Muscle of back (tissue), 13 donors: ENCODE measurements at places on chromosomes 1 and 21.
A peak's percentile ranks its signal among the peaks of the same experiment; 100 is the strongest.

DNA sequence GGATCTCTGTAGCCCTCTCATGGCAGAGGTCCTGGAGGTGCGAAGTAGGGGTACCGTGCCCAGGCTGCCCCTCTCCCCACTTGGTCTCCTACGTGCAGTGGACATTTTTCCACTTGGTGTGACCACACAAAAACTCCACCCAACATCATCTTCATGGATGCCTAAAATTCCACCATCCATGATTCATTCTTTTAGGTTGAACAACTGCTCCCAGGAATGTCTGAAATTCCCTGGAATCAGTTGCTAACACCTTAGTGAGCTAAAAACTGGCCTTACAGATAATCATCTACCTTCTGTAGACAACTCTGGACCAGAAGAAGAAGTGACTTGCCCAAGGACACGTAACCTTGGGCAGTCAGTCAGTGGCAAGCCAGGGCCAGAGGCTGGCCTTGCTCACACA is 32.1 kb upstream of the CLIC4 start:
- DNase-seq = no peak

- peak; percentile 44 for DNase-seq
Measured at GRCh38 chr1:233033361-233033760, 83.0 kb downstream of the NTPCR start.

GRCh38 chr1:33443705-33444180 is 12.8 kb upstream of the PHC2 start:
- no peak for DNase-seq

DNA sequence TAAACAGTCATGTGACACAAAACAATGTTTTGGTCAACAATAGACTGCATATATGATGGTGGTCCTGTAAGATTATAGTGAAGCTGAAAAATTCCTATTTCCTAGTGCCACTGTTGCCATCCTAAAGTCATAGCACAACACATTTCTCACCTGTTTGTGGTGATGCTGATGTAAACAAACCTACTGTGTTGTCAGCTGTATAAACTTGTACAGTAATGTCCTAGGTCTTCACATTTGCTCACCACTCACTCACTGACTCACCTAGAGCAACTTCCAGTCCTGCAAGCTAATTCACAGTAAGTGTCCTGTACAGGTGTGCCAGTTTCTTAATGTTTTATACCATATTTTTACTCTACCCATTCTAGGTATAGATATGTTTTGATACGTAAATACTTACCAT is 326.1 kb upstream of the USP24 start:
- DNase-seq = no peak

GRCh38 chr1:158728510-158729225 is 8.1 kb upstream of the OR6K3 start:
- DNase-seq = no peak

DNA sequence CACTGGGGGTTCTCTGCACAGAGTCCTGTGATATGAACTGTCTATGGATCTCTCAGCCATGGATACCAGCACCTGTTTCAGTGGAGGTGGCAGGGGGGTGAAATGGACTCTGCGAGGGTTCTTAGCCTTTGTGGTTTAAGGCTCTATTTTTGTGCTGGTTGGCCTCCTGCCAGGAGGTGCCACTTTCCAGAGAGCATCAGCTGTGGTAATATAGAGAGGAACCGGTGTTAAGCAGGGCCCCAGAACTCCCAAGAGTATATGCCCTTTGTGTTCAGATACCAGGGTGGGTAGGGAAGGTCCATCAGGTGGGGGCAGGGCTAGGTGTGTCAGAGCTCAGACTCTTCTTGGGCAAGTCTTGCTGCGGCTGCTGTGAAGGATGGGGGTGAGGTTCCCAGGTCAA is 330.0 kb upstream of the PLD5 start:
- no peak for DNase-seq

DNA sequence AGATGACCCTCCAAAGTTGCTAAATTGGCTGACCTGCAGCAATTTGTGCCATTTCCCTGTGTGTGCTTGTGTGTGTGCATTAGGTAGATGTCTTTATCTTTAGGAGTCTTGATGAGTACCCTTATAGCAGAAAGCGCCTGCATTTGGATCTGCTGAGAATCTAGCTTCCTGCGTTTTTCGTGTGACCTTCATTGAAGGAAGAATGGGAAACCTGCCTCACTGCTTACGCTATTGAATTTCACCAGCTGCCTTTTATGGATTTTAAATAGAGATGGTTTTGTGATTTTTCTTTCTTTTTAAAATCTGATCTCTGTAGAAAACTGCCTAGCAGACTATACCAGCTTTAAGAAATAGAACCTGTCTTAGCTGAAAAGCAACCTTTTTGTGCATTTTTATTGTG is 124.5 kb downstream of the CACHD1 start:
- no peak for DNase-seq

- peak; percentile 60 for DNase-seq
Measured at GRCh38 chr1:39081271-39082009, 55.3 kb downstream of the NDUFS5 start.

GRCh38 chr1:15734901-15735300 is 1.2 kb upstream of the SLC25A34 start:
- no peak for DNase-seq
